HFFc6 (cell line): ENCODE measurements at places on chromosomes 5 and 9.

DNA sequence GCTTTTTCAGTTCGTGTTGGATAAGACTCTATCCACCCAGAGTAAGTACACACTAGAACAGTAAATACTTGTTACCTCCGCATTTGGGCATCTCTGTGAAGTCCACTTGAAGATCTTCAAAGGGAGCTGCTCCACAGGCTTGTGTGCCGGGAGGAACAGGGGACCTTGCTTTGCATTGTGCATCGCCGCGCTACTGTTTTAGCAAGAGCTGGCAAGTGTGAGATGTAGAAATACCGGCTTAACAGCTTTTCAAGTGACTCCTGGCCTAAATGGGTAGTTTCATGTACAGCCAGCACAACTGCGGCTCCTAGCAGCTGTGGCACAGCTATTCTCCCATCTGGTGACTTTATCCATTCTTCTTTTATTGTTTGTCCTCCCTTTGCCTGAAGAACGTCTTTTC is 8.4 kb upstream of the ZNF354C start:
- DNase-seq = no peak

GRCh38 chr5:134132372-134133187 is 18.1 kb downstream of the TCF7 start:
- no peak for DNase-seq

GRCh38 chr5:153641183-153641688 is 150.8 kb downstream of the GRIA1 start:
- DNase-seq = no peak

- peak; percentile 5 for DNase-seq
Observed at GRCh38 chr9:84343111-84343521, 2.6 kb upstream of the SLC28A3 start.

DNA sequence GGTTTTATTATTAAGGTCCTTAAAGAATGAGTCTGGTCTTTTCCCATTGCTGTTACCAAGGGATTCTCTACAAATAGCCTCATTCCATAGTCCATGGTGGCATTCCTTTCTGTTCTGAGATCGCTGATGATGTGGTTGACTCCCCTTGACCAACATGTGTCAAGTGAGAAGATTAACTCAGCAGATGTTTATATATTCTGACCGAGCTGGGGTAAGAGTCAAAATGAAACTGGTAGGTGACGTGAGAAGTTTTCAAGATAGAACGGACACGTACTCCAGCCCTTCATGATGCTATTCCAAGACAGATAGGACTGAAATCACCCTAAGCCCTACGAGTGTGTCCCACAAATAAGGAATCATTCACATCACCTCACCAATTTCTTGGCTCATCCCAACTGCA is 155.5 kb upstream of the WWC1 start:
- no peak for DNase-seq

- DNase-seq = peak; percentile 91
Observed at GRCh38 chr5:172870291-172870714, 36.3 kb downstream of the ERGIC1 start.

GRCh38 chr9:125544484-125544883 is 162.5 kb downstream of the MAPKAP1 start:
- DNase-seq = no peak

DNA sequence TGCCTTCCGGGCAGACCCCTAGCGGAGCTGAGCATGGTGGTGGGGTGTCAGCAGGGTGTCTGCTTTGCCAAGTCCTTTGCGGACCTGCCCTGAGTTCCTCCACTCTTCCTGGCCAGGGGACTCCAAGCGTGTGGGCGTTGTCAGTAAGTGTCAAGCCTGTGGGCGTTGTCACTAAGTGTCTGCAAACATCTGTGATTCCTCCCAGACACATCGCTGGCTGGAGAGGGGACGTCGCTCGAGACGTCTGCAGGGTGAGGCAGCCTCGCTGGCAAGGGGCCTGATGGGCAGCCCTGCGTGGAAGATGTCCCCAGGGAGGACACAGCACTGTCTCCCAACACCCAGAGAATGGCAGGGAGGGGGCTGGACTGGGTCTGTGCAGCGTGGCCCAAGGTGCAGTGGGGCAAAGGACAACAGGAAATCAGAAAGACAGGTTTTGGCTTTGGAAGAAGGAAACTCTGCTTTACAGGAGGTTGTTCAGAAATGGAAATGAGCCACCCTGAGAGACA is 28.8 kb downstream of the ADAMTSL2 start:
- no peak for DNase-seq

GRCh38 chr9:92963831-92964606 is 16.7 kb downstream of the FGD3 start:
- DNase-seq = no peak

- no peak for DNase-seq
Observed at GRCh38 chr5:68542207-68542606, 326.7 kb downstream of the PIK3R1 start.

DNA sequence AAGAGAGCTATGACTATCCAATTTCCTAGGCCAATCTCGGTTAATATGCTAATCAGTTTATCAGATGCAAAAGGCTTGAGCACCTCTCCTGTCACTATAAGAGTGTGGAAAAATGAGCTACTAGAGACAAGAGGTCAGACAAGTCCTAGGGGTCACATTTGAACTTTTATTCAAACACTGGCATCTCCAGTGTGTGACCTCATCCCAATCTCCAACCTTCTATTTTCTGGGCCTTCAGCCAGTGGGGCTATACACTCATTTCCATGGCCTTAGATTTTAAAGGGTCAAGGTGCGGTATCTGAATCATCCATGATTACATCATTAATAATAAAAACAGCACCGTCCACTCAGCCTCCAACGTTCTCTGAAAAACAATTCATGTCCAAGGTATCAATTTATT is 139.6 kb upstream of the LRRTM2 start:
- DNase-seq = peak; percentile 90

GRCh38 chr5:132656774-132657355 is 1.1 kb upstream of the IL13 start:
- DNase-seq = no peak

DNA sequence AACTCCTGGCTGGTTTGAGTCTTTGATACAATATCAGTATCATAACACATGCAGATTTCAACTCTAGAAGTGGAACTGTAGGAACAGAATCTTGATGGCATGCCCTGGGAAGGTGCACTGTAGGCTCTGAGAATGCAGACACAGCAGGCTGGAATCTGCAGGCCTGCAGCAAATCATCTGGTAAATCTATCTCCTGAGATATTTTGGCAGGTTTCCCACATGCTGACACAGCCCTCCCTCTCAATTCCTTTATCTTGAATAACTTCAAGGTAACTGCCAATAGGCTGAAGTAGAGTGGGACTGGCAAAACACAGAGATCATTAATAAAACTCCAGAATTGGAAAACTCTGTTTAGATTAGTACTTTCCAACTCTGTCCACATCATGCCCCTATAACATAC is 177.8 kb upstream of the PCSK5 start:
- no peak for DNase-seq

- DNase-seq = no peak
Observed at GRCh38 chr9:119284118-119284517, 85.1 kb downstream of the BRINP1 start.

DNA sequence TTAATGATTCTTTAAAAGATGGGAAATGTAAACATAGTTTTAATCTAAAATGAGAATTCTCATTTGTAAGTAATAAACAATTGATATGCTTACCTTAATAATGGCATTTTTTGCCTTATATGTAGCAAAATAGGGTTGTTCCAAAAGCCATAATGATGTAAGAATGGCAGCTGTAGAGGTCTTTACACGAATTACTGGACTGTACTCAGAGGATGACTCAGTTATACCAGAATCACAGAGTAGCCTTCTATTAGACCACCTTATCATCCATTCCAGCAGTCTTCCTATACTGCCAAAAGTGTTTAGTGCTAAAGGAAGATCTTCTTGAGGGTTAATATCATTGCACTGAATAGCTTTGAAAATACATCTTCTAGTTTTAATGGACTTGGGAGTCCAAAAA is 66.5 kb downstream of the CPLANE1 start:
- DNase-seq = no peak

DNA sequence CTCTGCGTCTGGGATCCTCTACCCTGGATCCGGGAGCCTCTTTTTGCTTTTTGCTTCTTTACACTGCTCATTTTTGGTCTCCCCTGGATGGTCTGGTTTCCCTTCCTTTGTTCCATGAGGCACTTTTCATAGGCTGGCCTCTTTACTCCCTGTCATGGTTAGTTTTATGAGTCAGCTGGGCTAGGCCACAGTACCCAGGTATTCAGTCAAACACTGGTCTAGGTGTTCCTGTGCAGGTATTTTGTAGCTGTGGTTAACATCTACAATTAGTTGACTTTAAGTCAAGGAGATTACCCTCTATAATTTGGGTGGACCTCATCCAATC is 17.5 kb downstream of the ANKRD33B start:
- no peak for DNase-seq

- no peak for DNase-seq
Observed at GRCh38 chr5:161713042-161713441, 27.5 kb downstream of the GABRA6 start.

GRCh38 chr5:144017631-144018030 is 152.8 kb downstream of the YIPF5 start:
- DNase-seq = no peak

GRCh38 chr5:171907725-171908343 is 98.6 kb downstream of the FBXW11 start:
- DNase-seq = peak; percentile 65
